ENCODE measurements at places on chromosomes 16 and 17.
A peak's percentile ranks its signal among the peaks of the same experiment; 100 is the strongest.

GRCh38 chr17:40490289-40490853 lies 11.1 kb downstream of the TNS4 start:
- peak; percentile 79 for DNase-seq

DNA sequence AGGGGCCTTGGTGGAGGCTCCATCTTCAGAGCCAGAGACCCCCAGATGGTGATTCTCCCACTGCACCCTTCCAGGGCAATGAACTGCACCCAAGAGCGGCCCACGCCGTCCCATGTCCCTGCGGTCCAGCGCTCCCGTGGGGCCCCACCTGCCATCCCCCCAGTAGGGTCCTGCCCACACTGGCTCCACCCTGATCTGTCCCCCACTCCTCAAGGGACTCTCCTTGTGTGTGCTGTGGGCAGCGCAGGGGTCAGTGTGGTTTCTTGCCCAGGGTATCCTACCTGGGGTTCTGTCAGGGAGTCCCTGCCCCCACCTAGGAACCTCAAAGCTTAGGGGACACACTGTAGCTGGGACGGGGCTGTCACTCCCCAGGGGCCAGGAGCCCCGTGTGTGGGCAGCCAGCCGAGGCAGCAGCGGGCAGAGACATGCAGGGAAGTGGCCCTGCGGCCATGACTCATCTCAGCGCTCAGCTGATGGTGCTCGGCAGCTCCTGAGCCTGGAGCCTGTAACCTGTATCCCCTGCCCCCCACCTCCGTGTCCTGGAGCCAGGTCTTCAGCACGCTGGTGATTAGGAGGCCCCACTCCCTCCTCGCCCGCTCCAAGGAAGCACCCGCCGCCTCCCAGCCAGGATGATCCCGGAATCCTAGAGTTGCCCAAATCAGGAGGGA lies 35.7 kb upstream of the SSTR5 start:
- DNase-seq, result peak; percentile 39

- peak; percentile 8 for DNase-seq
These were observed 21.3 kb downstream of the OTOA start for GRCh38 chr16:21685034-21685455.

DNA sequence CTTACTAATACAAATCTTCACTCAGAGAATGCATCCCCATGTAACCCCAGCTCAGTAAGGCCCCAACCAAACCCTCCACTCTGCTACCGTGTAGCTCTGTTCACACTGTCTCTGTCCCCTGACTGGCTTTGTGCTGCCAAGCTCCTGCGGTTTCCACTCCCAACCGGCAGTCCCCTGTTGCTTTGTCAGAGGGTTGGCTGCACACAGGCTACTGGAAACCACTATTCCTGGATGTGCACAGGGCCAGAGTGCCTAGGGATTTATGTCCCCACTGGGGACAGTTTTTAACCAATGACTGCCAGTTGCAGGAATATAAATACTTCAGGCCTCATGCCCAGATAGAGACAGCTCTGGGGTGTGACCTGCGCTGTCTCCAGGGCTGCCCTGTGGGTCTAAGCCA lies 157.1 kb upstream of the C16orf82 start:
- no peak for DNase-seq

DNA sequence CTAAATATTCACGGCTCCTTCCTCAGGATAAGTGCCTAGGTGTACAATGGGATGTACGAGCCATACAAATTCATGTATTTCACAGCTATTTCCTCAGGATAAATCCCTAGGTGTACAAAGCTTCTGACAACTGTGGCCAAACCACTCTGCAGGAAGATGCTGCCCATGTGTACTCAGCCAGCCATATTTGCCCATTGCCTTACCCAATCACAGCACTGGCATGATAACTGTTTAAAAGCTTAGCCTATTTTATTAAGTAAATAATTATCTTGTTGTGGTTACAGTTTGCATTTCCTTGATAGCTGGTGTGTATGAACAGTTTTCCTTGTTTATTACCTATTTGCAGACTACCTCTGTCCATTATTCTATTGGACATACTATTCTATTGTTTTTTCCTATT lies 35.1 kb downstream of the CACNG1 start:
- no peak for DNase-seq

GRCh38 chr17:81615401-81615930 lies 21.4 kb downstream of the NPLOC4 start:
- DNase-seq, result no peak

DNA sequence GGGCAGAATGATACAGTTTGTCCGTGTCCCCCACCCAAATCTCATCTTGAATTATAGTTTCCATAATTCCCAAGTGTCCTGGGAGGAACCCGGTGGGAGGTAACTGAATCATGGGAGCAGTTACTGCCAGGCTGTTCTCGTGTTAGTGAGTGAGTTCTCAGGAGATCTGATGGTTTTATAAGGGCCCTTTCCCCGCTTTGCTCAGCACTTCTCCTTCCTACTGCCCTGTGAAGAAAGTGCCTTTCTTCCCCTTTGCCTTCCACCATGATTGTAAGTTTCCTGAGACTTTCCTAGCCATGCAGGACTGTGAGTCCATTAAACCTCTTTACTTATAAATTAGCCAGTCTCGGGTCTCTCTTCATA lies 28.9 kb upstream of the SEC14L1 start:
- no peak for DNase-seq

- no peak for DNase-seq
These were observed 39.9 kb downstream of the CEP95 start for GRCh38 chr17:64546716-64547115.

DNA sequence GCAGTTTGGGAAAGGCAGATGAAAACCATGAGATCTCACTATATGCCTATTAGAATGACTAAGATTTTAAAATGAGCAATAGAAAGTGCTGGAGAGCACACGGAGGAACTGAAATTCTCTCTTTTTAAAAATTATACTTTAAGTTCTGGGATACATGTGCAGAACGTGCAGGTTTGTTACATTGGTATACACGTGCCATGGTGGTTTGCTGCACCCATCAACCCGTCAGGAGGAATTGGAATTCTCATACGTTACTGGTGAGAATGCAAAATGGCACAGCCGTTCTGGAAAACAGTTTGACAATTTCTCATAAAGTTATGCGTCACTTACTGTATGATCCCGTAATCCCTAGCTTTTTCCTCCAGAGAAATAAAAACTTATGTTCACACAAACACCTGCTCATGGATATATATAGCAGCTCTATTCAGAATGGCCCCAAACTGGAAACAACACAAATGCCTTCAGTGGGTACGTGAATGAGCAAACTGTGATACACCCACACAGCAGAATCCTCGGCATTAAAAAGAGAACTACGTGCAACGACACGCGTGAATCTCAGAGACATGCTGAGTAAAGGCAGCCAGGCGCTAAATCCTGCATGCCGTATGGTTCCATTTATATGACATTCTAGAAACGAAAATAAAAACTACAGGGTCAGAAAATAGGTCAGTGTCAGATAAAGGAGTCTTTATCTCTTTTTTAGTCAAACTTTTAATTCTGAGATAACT lies 11.8 kb downstream of the PIK3R6 start:
- DNase-seq, result no peak

- no peak for DNase-seq
These were observed 5.5 kb downstream of the NATD1 start for GRCh38 chr17:21247552-21248258.

DNA sequence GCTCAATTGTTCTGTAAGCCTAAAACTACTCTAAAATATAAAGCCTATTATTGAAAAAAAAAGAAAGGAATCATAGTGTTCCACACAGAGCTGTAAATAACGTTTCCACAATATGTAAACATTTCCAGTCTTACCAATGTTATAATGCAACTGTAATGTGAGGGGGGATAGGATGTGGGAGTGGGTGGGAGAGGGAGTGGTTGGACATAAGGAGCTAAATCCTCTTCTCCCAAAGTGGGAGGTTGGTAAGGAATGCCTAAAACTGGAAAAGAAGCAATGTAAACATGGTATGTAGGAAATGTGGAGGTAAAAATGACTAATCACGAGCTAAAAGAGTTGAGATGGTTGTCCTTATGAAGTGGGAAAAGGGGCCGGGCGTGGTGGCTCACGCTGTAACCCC lies 17.6 kb upstream of the SBK1 start:
- DNase-seq, result no peak

DNA sequence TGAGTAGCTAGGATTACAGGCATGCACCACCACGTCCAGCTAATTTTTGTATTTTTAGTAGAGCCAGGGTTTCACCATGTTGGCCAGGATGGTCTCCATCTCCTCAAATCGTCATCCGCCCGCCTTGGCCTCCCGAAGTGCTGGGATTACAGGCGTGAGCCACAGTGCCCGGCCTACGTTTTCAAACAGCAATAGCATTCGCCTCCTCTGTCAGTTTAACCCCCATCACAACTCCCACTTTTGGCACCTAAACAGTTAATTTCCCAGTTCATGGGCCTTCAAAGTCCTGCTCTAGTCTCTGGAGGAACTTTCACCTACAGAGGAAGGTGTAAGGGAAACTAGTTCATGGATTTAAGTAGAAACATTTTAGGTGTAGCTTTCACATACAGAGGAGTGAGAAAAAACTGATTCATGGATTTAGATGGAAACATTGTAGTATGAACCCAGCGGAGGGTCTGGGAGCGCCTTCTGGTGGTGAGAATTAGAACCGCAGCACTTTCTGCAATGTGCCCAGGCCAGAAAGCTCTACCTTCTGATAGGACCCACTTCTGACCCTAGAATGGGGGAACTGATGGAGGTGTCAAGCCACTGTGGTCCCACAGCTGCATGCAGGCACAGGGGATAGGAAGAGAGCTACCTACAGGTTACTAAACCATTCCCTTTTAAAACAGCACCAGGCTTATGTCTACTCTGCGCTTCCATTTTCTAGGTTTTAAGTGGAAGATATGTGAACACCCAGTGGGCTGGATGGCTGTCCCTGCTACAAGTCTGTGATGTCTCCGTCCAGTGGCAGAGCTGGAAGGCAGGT lies 12.0 kb upstream of the MEOX1 start:
- peak; percentile 87 for DNase-seq

DNA sequence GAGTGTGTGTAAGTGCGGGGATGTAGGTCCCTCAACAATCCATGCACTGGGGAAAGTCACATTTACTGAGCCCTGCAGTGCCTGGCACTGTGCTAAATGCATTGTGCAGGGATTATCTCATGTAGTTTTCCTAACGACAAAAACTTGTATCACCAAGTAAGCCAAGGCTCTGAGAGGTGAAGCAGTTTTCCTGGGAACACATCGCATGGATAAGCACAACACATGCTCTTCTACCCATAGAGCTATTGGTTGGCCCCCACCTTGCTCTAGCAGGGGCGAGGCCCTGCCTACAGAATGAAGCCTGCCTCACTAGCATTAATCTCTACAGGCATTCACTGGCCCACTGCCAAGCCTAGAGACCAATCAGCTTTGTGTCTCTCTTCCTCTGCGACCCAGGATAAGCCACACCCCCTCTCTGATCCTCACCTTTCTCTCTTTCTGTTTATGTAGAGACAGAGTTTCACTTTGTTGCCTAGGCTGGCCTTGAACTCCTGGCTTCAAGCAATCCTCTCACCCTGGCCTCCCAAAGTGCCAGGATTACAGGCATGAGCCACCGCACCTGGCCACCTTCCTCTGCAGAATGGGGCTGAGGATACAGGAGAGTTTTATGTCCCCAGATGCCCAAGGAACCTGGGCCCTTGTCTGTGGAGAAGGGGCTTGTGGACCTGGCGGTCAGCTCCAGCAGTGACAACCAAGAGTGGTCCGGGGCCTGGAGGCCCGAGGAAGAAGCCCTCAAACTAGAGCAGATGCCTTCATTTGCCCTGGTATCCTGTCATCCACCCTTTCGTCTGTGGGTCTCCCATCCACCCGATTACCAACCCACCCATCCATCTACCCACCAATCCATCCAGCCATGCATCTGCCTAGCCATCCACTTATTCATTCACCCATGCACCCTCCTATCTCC lies 12.8 kb downstream of the CDH16 start:
- DNase-seq, result peak; percentile 79

DNA sequence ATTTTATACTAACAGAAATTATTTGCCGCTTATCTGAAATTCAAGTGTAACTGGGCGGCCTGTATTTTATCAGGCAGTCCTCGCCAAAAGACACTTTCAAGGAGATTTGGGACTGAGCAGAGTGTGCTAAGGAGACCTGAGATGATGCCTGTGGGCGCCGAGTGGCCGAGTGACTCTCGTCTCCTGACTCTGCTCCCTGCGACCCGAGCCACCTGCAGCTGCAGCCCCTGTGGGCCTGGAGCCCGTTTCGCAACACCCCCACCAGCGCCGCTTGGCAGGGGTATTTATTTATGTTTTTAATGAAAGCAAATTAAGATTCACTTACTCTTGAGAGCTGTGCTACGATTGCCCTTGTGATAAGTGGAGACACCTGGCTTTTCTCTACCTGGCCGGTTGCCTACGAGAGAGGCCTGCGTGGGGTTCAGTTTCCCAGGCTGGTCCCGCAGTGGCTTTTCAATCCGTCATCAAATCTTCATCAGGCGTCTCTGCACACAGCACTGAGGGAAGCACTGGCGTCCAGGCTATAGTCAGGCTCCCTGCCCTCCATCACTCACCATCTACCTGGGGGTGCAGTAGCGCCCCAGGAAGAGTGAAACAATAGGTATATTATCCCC lies 124.0 kb downstream of the SEC14L1 start:
- DNase-seq, result no peak

GRCh38 chr16:17358846-17359245 lies 111.9 kb downstream of the XYLT1 start:
- DNase-seq, result no peak

DNA sequence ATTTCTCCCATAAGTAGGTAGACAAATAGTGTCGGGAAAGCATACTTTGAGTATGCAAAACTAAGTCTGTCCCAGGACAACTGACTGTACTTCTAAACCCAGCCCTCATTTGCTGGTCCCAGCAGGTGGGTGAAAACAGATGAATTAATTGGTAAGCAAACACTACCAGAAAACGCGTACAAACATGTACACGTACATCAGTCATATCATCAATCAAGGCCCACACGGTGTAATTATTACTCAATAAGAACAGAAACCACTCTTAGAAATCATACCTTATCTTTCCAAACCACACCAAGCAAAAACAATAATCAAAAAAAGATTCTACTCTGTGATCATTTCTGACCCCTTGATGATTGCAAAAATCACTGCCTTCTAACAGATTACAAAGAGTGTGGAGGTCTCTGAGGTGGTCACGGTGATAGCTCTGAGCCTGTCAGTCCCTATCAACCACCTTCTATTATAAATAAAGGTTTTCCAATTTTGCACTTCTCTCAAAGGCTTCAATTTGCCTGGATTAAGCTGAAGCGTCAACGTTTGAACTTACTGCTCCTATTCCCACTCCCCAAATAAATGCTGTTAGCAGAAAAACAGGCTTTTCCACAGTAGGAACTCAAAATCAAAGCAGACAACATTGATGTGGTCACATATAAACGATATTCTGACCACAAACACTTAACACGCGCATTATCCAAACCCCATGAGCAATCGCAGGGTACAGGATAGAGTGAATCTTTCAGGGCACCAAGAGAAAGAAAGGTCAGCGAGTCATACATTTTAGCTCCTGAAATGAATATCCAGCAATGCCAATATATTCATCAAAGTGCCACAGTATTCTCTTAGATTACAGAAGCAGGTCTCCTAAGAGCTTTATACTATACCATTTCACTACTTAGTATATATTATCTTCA lies 211.9 kb downstream of the STX8 start:
- no peak for DNase-seq

DNA sequence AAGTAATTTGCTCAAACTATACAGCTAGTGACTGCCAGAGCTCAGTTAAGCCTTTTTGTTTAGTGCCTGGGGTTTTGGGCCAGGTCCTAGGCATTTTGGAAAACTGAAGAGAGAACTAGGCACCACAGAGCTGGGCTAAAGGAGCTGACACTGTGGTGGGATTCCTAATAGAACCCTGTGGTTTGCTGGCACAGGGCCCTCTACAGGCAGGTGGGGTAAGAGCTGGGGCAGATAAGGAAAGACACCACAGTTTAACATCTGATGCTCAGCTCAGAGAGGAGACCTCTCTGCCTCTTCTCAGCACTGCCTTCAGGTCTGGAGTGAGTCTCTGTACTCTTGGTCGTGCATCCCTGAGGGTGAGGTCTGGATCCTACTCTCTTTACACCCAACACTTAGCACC lies 121.2 kb downstream of the SNX11 start:
- DNase-seq, result no peak
